ENCODE measurements at places on chromosomes 1 and 21.

DNA sequence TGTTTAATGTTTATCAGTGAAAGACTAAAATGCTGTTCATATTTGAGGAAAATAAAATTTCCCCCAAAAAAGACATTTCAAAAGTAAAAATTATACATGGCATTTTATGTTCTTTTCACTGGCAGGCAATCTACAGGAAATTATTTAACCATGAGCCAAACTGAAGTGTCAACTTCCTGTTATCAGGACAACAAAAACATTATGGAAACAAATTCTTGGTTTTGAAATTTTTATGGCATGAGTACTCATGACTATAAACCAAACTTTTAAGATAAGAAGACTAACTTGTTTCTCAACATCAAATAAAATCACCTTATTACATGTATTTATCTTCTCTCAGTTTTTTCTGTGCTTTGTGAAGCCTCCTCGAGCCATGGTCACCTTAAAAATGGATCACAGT, 698.6 kb downstream of the LTN1 start:
- DNase-seq, result no peak

DNA sequence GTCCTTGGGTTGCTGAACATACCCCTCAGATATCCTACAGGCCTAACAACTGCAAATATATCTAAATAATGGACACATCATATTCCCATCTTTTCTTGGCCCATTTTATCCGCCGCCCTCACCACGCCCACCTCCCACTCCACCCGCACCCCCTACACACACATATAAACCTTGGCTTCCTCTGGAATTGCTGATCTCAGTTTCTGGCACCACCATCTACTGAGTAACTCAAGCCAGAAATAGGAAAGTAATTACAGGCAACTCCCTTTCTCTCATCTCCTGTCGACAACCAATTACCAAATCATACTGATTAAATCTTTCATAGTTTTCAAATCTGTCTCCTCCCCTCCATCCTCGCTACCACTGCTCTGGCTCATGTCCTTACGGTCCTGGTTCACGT, 4.7 kb downstream of the RGS8 start:
- DNase-seq, result no peak

- no peak for DNase-seq
These were observed 71.4 kb downstream of the RGS2 start for GRCh38 chr1:192880231-192880630.

DNA sequence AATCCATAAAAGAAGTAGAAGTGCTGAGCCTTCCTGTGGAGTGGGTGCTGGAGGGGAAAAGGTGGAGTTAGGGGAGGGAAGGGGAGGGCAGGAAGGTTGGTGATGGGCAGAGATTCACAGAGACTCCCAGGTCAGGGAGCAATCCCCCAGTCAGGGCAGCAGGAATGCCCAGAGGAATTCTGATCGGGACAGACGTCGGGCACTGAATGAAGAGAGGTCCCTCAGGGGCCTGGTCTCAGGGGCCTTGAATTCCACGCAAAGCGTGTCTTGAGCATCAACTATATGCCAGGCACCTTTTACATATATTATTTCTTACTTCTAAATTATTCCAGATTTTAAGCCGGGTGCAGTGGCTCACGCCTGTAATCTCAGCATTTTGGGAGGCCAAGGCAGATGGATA, 7.2 kb upstream of the PADI1 start:
- DNase-seq, result no peak

DNA sequence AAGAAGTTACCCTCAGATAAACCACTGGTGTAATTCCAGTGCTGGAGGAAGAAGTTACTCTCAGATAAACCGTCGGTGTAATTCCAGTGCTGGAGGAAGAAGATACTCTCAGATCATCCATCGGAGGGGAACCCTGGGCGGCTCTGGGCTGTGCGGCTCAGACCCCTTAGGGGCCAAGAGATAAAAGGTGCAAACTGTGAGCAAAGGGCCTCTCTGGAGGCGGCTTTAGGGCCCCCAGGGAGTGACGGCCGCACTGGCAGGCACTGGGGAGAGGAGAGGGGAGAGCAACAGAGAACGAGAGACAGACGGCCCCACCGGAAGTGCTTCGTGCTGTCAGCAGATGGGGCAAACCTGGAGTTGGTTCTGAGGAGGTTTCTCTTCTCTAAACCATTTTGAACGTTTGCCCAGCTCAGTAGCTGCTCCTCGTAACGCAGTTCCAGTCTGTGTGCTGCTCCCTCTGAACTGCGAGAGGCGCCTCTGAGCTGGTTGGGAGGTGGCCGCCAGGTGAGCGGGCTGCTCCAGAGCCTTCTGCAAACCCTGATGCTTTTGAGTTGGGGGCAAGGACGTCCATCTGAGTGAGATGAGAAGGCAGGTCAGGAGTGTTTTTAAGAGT, 62.6 kb upstream of the COL6A1 start:
- no peak for DNase-seq

- DNase-seq, result no peak
These were observed 19.1 kb upstream of the TMCO1 start for GRCh38 chr1:165787741-165788140.

- DNase-seq, result no peak
These were observed 30.2 kb upstream of the KCNA2 start for GRCh38 chr1:110636149-110636935.

Data from amygdala (tissue), 56 donors.